ENCODE measurements at places on chromosomes 4 and X. TPM values are rescaled to one million over a fixed set of nuclear protein-coding genes. Genes with fewer than 3 reads are reported as not detected.

DNA sequence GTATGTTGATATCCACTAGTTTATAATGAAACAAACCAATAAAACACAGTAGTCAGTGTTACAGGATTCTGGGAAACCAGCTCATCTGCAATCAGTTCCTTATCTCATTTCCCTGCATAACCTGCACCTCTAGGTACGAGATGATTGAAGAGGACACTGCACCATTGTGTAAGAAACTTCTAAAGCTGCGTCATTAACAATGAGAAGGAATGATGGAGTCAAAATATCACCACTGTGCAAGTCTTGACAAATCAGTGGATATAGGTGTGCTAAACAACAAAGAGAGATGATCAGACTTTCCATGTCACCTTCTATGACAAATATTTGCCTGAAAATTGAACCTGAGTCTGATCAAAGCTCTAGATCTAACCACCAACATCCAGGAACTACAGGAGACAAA lies 40.7 kb upstream of the DHX15 start:
- H3K4me1 ChIP-seq: no peaks in the 10 kb centered on the region
- no peak for DNase-seq
- H3K36me3 ChIP-seq: no peaks in the 10 kb centered on the region
- no peak overlapping the region for H3K4me3 ChIP-seq
- H3K27ac ChIP-seq: no peak overlapping the region

- peak overlapping the region; percentile 6 for H3K27ac ChIP-seq
- DNase-seq: no peak
- H3K27me3 ChIP-seq: no peaks in the 10 kb centered on the region
- no peak overlapping the region for H3K4me3 ChIP-seq
These were observed 14.5 kb upstream of the STS start for GRCh38 chrX:7133050-7133440.

Gene DDX53
- not detected for total RNA-seq

DNA sequence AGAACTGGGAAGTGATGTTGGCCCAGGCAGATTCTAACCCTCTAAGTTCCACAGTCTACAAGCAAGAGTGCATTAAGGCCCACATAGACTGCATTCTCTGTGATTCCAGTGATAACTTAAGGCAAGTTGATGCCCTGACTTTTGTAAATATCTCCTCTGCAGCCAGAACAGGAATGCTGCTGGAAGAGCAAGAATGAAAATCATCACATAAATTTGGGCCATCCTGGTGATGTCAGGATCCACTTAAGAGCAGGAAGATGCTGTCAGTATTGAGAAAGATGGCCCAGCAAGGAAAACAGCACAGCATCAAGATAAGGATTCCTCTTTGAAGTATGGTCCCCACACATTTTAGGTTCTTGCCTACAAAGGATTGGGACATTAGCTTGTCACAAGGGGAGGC lies 52.4 kb downstream of the TMPRSS11F start:
- no peaks in the 10 kb centered on the region for H3K36me3 ChIP-seq
- H3K27ac ChIP-seq: no peak overlapping the region
- no peaks in the 10 kb centered on the region for H3K4me1 ChIP-seq
- DNase-seq: no peak
- no peak overlapping the region for H3K4me3 ChIP-seq

DNA sequence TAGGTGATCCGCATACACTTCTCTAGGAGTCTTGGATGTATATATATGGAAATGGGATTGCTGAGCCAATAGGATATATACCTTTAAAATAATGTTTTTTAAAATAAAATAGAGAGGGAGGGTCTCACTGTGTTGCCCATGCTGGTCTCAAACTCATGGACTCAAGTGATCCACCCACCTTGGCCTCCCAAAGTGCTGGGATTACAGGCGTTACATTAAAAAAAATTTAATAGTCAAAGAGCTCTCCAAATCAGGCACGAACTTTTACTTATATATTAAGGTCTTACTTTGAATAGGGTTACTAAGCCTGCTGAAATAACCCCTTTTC lies 109.0 kb downstream of the GNL3L start:
- peak overlapping the region; percentile 95 for H3K27ac ChIP-seq
- H3K27me3 ChIP-seq: no peaks in the 10 kb centered on the region
- no peak for DNase-seq
- H3K4me1 ChIP-seq: peaks cover 14% of the 10 kb centered on the region
- H3K36me3 ChIP-seq: no peaks in the 10 kb centered on the region

GRCh38 chr4:78483811-78484210 lies 67.8 kb upstream of the ANXA3 start:
- no peaks in the 10 kb centered on the region for H3K4me1 ChIP-seq
- H3K36me3 ChIP-seq: no peaks in the 10 kb centered on the region
- H3K27me3 ChIP-seq: no peaks in the 10 kb centered on the region
- no peak for DNase-seq
- no peak overlapping the region for H3K4me3 ChIP-seq

- no peak for DNase-seq
- no peak overlapping the region for H3K27ac ChIP-seq
- no peaks in the 10 kb centered on the region for H3K27me3 ChIP-seq
- H3K4me1 ChIP-seq: no peaks in the 10 kb centered on the region
- no peaks in the 10 kb centered on the region for H3K36me3 ChIP-seq
These were observed 114.7 kb downstream of the DCLK2 start for GRCh38 chr4:150192986-150193385.

Gene PAGE5
- not detected for total RNA-seq

DNA sequence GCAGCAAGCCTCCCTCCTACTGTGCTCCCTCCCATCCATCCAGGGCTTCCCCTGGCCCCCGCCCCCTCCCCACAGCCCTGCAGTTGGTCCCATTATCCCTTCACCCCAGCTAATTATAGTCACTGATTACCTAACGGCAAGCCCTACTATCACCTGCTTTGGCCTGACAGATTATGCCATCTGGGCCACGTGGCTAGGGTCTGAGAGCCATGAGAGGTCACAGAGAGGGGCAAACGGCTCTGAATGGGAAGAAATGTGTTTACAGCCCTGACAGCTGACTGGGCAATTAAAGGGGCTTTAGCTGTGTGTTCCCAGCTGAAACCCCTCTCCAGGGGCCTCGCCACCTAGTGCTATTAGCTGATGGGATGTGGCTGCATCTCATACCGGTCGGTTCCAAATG lies 134.4 kb upstream of the CPEB2 start:
- H3K27me3 ChIP-seq: no peaks in the 10 kb centered on the region
- no peak for DNase-seq
- no peak overlapping the region for H3K4me3 ChIP-seq
- H3K4me1 ChIP-seq: no peaks in the 10 kb centered on the region
- no peak overlapping the region for H3K27ac ChIP-seq

DNA sequence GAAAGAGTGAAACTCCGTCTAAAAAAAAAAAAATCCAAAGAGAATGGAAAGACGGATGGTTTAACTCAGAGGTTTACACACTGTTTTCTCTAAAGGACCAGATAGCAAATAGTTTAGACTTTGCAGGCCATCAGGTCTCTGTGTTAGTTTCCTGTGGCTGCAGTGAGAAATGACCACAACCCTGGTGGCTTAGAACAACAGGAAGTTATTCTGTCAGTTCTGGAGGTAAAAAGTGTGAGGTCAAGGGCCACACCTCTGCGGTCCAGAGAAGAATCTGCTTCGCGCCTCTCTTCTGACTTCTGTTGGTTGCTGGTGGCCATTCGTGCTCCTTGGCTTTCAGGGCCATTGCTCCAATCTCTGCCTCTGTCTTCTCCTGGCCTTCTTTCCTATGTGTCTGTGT lies 76.9 kb downstream of the TENM3 start:
- H3K27me3 ChIP-seq: no peaks in the 10 kb centered on the region
- no peak overlapping the region for H3K4me3 ChIP-seq
- H3K36me3 ChIP-seq: no peaks in the 10 kb centered on the region
- no peaks in the 10 kb centered on the region for H3K4me1 ChIP-seq
- H3K27ac ChIP-seq: no peak overlapping the region
- no peak for DNase-seq

DNA sequence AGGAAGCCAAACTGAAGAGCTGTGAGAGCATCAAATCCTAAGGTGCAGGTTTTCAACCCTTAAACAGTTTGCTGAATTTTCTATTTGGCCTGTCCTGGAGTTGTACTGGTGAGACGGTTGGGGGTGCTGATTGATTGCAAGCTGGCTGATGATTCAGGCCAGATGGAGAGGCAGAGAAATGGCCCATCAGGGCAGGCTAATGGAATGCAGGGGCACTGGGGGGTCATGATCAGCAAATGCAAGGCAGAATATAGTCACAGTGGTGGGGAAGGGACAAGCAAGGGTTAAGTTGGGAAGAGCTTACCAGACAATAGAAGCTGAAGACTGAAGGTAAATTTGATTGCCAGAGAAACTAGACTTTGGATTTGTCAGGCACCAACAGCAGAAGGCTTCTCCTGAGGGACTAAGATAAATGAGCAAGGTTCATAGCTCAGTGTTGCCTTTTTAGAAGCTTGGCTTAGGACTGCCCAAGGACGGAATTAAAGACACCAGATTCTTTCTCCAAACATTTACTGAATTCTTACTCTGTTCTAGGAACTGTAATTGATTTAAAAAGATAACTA lies 4.3 kb upstream of the AADAT start:
- no peak for DNase-seq
- no peak overlapping the region for H3K27ac ChIP-seq
- H3K27me3 ChIP-seq: peaks cover 15% of the 10 kb centered on the region
- H3K36me3 ChIP-seq: no peaks in the 10 kb centered on the region

Gene SRPX
- not detected for total RNA-seq

Gene SPON2
- total RNA-seq: 15.7 TPM

Gene H2AZ1
- total RNA-seq: 96.3 TPM

DNA sequence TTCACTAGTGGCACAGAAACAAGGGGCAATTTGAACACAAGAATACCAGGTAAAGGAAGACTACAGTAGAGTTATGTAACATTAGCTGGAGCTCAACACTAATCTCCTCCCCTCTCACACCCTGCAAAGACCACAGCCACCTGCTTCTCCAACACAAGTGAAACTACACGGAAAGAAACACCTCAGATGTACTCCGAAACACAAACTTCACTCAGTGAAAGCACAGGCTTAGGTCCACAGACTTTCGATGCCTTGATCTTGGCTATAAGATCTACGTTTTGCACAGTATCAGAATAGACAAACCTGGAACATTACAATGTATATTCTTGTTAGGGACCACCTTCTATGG lies 7.6 kb downstream of the ACSL1 start:
- H3K27ac ChIP-seq: no peak overlapping the region
- peaks cover 13% of the 10 kb centered on the region for H3K4me1 ChIP-seq
- H3K4me3 ChIP-seq: no peak overlapping the region
- H3K36me3 ChIP-seq: no peaks in the 10 kb centered on the region

Gene GAGE12E
- total RNA-seq: not detected

- no peaks in the 10 kb centered on the region for H3K27me3 ChIP-seq
- H3K36me3 ChIP-seq: no peaks in the 10 kb centered on the region
- DNase-seq: no peak
- no peak overlapping the region for H3K4me3 ChIP-seq
These were observed 169.1 kb upstream of the ETNPPL start for GRCh38 chr4:108931926-108932325.

DNA sequence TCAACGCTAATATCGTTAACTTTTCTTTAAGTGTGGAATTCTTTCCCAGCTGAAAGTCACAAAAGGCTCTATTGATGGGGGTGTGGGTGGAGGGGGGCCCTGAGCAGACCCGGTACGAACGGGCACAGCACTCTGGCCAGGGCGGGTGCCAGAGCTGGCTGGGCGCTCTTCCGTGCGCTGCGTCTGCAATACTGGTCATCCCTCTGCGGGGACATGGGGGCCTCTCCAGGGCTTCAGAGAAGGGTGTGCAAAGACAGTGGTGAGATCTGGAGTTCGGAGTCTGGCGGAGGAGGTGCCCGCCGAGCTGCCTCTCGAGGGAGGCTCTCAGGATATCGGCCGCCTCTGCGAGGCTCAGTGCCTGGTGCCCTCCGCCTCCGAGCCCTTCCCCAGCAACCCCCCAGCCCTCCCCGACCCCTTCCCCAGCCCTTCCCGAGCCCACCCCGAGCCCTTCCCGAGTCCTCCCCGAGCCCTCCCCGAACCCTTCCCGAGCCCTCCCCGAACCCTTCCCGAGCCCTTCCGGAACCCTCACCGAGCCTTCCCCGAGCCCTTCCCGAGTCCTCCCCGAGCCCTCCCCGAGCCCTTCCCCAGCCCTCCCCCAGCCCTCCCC lies 34.3 kb downstream of the FGFRL1 start:
- H3K27ac ChIP-seq: no peak overlapping the region
- H3K4me3 ChIP-seq: no peak overlapping the region
- H3K36me3 ChIP-seq: no peaks in the 10 kb centered on the region
- peaks cover 2% of the 10 kb centered on the region for H3K4me1 ChIP-seq

DNA sequence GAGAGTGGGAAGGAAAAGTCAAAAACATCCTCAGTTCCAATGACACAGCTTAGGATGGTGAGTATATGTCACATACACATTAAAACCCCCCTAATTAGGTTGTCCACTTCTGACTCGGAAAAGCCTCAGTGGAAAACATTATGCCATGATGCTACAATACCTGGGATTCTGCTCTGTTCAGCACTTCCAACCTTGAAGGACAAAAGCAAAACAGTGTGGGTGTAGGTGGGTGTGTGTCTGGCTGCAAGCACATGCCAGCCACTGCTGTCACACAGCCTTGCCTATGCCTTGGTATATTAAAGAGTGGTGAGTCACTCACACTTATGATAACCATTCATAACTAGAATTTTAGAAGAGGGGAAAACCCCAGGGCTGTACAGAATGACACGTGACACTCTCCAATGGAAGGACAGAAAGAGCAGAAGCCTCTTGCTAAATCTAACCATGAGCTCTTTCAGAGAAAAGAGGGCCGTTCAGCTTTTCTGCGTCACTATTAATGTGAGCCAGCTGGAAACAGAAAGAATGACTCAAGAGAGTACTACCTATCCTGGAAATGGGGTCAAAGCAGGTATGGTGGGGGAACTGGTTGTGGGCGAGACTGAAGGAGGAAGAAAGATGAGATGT lies 159.6 kb downstream of the TET2 start:
- H3K27me3 ChIP-seq: no peaks in the 10 kb centered on the region
- H3K27ac ChIP-seq: no peak overlapping the region
- no peak for DNase-seq
- no peaks in the 10 kb centered on the region for H3K36me3 ChIP-seq

Gene ERVMER34-1
- total RNA-seq: not detected

DNA sequence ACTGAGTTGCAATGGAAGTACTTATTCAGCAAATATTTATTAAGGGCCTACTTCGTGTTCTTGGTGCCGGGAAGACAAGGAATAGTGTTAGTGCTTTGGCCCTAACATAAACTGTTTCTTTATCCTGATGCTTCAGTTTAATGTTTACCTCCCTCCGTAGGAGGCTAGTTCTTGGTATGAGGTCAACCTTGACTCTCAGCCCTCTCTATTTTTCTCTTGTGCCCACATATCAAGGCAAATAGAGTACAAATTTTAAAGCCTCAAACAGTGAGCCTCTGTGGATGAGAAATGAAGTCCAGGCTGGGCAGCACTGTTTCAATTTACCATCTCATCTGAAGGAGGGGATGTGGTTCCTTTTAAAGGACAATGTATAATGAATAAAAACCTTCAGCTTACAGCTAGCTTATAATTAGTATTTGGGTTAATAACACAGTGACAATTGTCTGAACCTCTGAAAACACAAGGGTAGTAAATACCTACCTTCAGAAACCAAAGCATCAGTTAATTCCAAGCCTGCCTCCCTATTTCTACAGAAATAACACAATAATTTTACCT lies 68.5 kb downstream of the SH3RF1 start:
- DNase-seq: no peak
- H3K27me3 ChIP-seq: no peaks in the 10 kb centered on the region
- no peaks in the 10 kb centered on the region for H3K36me3 ChIP-seq
- H3K4me1 ChIP-seq: no peaks in the 10 kb centered on the region

- no peak for DNase-seq
- H3K27ac ChIP-seq: no peak overlapping the region
- no peaks in the 10 kb centered on the region for H3K4me1 ChIP-seq
- H3K27me3 ChIP-seq: peaks cover 50% of the 10 kb centered on the region
- no peaks in the 10 kb centered on the region for H3K36me3 ChIP-seq
These were observed 1.2 kb upstream of the SHOX start for GRCh38 chrX:629230-630006.
